Pons (tissue), 1 donor: ENCODE measurements at places on chromosomes 6 and 20.

DNA sequence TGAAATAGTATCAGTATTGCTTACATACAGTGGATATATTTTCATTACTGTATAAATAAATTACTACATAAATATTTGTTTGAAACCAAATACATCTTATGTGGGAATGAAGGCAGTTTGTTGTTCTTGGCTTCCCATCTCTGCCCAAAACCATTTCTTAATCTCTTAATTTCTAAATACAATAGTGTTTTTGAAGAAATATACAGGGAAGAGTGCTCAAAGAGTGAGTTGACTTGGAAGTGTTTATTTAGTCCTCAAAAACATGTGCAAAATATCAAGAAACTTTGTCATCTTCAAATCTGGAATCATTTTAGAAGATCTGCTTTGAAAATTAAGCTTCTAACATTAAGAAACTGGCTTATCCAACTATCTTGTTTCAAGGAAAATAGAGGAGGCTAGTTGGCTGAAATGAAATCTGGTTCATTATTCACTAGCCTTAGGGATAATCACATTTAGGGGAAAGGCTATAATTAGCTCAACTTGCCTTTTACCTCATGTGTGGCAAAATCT, 259.8 kb upstream of the FLRT3 start:
- DNase-seq = no peak

DNA sequence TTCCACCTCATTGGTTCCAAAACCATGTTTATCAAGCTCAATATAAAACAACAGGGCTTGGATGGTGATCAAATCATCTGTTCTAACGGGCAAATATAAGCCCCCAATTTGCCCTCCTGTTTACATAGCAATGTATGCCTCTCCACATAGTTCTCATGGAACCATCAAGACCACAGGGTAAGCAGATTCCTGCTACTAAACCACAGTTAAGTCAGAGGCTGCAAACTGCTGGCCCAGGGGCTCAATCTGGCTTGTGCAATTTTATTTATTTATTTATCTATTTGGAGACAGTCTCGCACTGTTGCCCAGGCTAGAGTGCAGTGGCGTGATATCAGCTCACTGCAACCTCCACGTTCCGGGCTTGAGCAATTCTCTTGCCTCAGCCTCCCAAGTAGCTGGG, 18.9 kb upstream of the MTHFD1L start:
- DNase-seq = no peak

DNA sequence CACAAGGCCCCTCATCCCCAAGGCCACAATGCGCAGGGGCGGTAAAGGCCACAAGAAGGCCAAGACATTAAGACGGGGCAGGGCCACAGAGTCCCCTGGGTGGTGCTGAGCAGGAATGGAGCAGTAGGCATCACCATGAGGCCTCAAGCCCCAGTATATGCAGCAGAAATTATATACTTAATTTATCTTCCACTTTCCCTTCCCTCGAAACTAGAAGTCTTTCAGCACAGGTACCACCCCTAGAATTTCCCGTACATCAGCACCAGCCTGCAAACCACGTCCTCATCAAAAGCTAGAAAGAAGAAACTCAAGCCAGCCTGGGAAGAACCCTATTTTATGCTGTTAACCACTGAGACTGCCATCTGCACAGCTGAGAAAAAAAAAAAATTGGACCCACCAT, 89.4 kb downstream of the PLG start:
- DNase-seq = no peak

- DNase-seq = no peak
These were observed 29.0 kb upstream of the BCLAF1 start for GRCh38 chr6:136318676-136319075.

GRCh38 chr6:35139470-35139869, 1.7 kb downstream of the TCP11 start:
- DNase-seq = no peak

GRCh38 chr6:43738877-43739641, 31.0 kb upstream of the VEGFA start:
- DNase-seq = no peak

- DNase-seq = no peak
These were observed 26.3 kb upstream of the RAB23 start for GRCh38 chr6:57248311-57248895.

GRCh38 chr6:79518842-79519241, 18.4 kb downstream of the LCA5 start:
- DNase-seq = no peak

DNA sequence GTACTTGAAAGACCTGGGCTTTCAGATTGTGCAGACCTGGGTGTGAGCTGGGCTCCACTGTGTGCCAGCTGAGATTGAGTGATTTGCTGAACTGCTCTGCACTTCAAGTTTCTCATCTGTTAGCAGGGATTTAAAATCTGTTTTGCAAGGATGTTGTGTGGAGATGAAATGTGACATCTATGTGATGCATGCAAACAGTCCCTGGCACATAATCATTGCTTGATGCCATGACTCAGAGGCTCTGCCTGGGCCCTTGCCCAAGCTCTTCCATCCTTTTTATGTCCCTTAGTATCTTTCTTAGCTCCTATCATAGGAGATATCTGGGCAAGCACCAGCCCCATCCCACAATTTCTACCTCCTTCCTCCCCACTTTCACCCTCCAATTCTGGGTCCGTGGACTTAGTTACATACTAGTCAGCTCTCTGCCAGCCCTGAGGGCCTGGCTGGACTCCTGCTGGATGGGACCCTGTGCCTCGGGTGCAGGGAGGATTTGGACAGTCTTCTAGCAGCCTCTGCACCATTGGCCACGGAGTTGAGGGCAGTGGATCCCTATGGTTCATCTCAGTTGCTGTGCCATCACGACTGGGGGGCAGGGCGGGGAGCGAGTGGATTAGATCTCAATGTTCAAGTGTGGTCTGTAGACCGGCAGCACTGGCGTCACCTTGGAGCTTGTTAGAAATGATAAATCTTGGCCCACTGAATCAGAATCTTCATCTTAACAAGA, 103.6 kb downstream of the MAP3K7 start:
- DNase-seq = no peak
